ENCODE measurements at places on chromosomes 1 and 21. TPM values are rescaled to one million over a fixed set of nuclear protein-coding genes. Genes with fewer than 3 reads are reported as not detected.

PGBD2 gene
- polyA plus RNA-seq: 11.8 TPM

PRDM2 gene
- polyA plus RNA-seq: 40.4 TPM

TMPRSS15 gene
- 0.44 TPM for polyA plus RNA-seq

BSND gene
- polyA plus RNA-seq: 4.2 TPM

DIRAS3 gene
- polyA plus RNA-seq: 4.4 TPM

TENT5C gene
- 4.1 TPM for polyA plus RNA-seq

All from left renal cortex interstitium (tissue), 4 donors.